ENCODE measurements at places on chromosomes 7 and 10.

- no peak for DNase-seq
Observed at GRCh38 chr7:32506266-32507054, 11.2 kb downstream of the AVL9 start.

DNA sequence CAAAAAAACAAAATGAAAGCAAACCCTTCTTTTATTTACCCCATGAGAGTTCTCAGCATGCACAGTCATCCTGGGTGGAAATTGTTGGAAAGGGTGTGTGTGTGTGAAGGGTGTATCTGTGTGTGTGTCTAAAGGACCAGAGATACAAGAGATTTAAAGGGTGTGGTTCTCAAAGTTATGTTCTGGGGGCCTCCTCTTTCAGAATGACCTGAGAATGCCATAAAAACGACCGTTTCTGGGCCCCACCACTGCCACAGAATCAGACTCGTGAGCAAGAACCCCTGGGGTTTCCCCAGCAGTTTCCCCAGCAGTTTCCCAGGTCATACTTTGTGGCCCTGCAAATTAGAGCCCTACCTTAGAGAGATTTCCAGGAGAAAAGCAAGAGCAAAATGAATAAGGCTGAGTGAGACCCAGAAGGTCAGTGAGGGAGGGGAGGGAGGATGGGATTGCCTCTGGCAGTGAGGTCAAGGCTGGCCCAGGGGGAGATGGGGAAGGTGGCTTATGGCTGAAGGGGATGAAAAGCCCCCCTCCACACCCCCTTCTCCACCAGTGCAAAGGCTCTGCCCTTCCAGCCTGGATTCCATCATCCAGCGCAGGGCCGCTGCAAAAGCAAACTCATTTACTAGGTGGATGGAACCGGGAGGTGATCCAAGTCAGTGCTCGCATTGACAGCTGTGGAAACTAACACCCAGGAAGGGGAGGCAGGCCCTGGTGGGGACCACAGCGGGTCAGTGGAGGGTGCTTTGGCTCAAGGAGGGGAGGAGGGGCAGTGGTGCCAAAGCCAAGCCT is 10.2 kb downstream of the PYROXD2 start:
- DNase-seq: no peak

GRCh38 chr7:138226001-138226476 is 149.8 kb downstream of the AKR1D1 start:
- DNase-seq: no peak

GRCh38 chr7:106405697-106406141 is 120.9 kb upstream of the NAMPT start:
- no peak for DNase-seq

- DNase-seq: no peak
Observed at GRCh38 chr7:125934539-125934938, 1004.9 kb upstream of the POT1 start.

- DNase-seq: no peak
Observed at GRCh38 chr7:4267341-4268039, 414.6 kb upstream of the FOXK1 start.

DNA sequence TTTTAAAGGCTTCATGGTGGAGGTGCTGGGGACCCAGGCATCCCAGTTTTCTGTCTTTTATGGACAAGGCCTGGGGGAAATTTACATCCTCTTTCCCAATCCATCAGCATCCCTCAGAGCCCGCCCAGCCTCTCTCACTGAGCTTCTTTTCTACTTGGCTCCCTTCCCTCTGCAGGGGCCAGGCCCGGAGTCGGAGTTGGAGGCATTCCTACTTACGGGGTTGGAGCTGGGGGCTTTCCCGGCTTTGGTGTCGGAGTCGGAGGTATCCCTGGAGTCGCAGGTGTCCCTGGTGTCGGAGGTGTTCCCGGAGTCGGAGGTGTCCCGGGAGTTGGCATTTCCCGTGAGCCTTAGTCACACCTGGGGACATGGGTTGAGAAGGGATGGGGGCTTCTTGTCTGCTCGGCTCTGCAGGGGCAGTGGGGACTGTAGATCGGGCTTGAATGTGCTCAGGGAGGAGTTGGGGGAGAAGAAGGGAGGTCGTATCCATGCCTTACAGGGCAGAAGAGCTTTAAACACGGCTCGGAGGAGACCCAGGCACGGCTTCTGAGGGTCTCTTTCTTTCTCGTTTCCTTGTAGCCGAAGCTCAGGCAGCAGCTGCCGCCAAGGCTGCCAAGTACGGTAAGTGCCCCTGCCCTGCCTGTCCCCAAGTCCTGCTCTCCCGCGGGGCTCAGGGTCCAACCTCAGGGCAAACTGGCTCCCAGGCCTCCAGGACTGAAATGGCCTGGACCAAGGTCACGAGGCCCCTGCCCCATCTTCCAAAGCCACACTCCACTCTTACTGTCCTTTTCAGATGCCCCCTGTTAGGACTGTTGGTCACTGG is 27.3 kb upstream of the LIMK1 start:
- no peak for DNase-seq

DNA sequence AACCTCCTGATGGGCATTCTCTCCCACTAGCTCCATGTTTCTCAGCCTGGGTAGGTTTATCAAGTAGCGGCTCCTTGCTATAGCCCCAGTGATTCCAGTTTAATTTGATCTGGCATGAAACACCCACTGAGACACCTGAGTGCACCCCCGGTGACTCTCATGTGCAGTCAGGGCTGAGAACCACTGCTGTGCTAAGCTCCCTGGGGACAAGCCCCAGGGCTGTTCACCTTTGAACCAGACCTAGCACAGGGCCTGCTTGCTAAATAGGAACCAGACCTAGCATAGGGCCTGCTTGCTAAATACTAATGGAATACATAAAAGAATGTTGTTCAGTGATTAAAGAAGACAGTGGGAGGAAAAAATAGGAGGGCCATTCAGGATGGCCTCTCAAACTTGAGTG is 167.6 kb downstream of the JAZF1 start:
- DNase-seq: no peak

DNA sequence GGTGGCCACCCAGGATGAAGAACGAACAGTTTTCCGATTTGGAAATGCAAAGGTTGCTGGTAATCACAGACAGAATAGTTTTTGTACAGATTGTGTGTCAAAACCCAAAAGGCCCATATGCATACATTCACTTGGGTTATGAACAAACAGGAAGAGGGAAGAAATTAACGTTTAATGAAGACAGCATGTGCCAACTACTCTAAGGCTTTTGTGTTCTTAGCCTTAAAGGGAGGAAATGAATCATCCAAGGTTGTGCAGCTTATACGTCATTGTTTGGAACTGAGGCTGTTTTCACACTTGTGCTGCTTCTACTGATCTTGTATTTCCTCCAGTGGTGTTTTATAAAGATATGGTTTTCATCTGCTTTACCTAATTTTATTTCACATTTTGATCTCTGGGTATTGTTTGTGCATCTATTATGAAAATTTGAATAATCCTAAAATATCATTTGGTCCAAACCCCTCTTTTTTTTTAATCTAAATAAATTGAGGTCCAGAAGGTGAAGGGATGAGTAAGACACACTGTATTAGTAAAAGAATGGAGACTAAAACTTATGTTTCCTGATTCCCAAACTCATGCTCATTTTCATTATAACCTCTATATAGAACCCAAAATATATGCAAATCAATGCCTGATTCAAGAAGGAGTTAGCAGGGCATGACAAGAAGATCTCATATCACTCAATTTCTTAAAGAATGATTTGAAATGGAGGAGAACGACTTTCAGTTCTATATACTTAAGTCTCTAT is 373.1 kb downstream of the THSD7A start:
- no peak for DNase-seq

- DNase-seq: no peak
Observed at GRCh38 chr7:46993396-46993795, 588.5 kb downstream of the TNS3 start.

Data from activated naive CD4-positive, alpha-beta T cell (primary cell).